ENCODE measurements at places on chromosomes 1 and 21.

- DNase-seq, result no peak
These were observed 12.0 kb downstream of the OR2M4 start for GRCh38 chr1:248243204-248243603.

DNA sequence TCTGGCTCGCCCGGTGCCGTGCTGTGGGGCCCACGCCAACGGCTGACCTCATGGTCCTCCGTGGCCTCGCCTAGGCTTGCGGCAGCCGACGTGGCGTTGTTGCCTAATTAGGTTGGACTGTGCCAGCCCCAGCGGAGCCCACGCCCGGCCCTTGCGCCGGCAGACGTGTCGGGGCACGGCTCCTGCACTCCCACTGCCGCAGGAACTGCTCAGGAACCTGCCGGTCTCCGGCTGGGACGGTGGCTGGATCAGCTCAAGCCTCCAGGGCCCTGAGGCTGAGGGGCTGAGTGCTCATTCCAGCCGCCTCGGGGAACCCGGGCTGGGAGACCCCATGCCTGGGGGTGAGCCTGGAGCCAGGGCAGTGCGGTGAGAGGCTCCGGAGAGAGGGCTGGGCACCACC, 16.1 kb upstream of the PEX10 start:
- DNase-seq, result no peak

GRCh38 chr1:214939180-214939579, 143.4 kb upstream of the KCNK2 start:
- DNase-seq, result no peak

DNA sequence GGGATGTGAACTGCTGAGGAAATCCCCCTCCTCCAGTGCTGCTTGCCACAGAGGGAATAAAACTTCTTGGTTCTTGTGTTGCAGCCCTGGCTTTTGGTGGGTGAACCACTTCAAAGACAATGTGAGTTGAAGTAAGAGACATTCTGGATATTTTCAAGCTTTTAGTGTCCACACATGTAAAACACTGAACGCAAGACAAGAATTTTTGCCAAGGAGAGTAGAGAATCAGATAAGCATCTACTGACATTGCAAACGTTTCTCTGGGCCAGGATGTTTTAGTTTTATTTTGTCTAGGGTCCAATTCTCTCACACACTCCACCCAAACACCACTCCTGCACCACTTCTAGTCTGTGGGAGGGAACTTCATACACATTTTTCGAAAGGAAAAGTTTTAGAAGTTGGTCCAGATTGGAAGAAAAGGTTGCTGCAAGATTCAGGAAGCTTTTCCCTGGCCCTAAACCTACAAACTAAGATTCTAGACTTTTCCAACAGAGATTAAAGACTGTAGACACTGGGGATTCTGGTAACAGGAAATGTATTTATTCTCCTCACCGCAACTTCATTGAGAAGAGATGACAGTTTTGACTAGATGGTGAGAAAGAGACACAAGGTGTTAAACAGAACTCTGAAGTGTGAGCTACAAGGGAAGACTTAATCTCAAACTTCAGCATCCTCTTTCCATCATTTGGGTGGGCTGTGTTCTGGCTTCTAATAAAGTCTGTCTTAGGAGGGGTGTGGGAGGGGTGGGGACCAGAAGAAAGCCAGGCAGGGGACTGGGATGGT, 16.1 kb downstream of the FASLG start:
- no peak for DNase-seq
